T-cell (primary cell): ENCODE measurements at places on chromosomes 7 and 10.

- DNase-seq = no peak
Measured at GRCh38 chr10:98248018-98248417, 20.0 kb downstream of the LOXL4 start.

- DNase-seq = no peak
Measured at GRCh38 chr10:32077896-32078485, 21.8 kb upstream of the KIF5B start.

GRCh38 chr7:121519548-121520521, 123.7 kb upstream of the FAM3C start:
- DNase-seq = no peak

GRCh38 chr7:50142425-50143017, 49.5 kb upstream of the ZPBP start:
- peak; percentile 22 for DNase-seq

DNA sequence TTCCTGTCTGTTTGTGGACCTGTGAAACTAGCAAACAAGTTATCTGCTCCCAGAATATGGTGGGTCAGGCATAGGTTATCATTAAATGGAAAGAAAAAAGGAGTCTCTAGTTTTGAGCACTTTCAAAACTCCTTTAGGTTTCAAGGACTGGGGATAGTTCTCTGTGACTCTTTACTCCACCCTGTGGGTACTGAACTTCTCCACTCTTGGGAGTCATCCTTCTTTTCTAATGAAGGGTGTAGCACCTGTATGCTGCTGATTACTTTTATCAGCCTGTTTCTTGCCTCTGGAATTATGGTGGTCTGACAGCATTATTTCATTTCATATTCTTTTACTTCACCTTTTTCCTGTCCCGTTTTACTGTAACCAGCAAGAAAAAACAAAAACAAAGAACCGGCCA, 6.7 kb downstream of the GNAI1 start:
- DNase-seq = no peak

GRCh38 chr7:69738396-69738951, 140.2 kb downstream of the AUTS2 start:
- DNase-seq = no peak

DNA sequence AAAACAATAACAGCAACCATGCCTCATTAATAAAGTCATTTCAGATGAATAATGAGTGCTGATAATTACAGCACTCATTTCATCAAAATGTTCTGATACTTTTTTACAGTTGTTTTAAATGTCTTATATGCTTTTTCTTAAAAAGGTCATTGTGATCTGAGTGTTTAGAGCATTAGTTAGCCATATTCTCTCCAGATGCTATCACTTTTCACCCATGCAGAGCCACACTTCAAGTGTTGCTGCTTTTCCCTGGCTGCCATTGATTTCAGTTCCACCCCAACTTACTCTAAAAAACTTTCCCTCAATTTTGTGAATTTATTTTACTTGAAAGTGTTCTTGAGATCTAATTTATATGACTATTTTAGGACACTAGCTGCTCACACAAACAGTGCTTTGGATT, 41.8 kb downstream of the NUP205 start:
- no peak for DNase-seq
